Glutamatergic neuron (in vitro differentiated cells): ENCODE measurements at places on chromosomes 12 and 14.

- no peak for DNase-seq
Observed at GRCh38 chr12:4386801-4387200, 7.3 kb upstream of the FGF23 start.

- no peak for DNase-seq
Observed at GRCh38 chr12:10048526-10048925, 18.0 kb downstream of the CLEC9A start.

GRCh38 chr14:77804592-77804991 lies 4.7 kb downstream of the ADCK1 start:
- DNase-seq: peak; percentile 24

DNA sequence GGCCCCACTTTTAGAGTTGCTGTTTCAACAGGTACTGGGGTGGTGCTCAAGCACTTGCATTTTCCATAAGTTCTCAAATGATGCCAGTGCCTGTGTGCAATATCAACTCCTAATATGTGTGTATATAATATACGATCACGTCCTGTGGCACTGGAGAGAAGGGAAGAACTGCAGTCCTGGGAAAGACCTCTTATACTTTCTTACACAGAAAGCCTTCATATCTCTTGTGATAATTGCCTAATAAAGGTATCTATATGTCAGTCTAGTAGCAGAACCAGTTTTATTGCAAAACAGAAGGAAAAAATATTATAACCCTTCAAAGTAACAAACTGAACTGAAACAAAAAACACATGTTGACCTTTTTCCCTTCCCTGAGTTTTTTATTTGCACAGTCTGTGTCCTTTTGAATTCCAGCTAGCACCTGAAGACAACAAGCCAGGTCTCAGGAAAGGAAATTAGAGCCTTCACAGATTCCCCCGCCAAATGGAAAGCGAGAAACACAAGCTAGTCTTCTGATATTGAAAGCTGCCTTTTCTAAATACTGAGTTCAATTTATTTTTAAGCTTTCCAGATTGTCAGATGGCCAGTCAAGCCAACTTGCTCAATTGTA lies 44.4 kb downstream of the IGF1 start:
- DNase-seq: no peak

DNA sequence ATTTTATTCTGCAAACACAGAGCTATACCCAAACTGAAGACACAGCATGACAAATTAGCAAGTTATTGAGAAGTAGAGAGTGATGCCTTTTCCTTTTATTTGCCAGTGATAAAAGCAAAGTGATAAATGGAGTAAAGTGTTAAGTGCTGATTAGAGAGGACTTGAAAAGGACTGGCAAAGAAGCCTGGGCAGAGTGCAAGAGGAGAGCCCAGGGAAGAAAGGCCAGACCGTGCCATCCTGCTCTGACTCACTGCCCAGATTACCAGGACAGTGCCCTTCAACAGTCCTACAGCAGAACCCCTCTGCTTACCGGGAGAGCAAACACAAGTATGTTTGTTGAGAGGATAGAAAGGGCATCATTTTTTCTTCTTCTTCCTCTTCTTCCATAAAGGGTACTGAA lies 106.5 kb downstream of the ETV6 start:
- no peak for DNase-seq

DNA sequence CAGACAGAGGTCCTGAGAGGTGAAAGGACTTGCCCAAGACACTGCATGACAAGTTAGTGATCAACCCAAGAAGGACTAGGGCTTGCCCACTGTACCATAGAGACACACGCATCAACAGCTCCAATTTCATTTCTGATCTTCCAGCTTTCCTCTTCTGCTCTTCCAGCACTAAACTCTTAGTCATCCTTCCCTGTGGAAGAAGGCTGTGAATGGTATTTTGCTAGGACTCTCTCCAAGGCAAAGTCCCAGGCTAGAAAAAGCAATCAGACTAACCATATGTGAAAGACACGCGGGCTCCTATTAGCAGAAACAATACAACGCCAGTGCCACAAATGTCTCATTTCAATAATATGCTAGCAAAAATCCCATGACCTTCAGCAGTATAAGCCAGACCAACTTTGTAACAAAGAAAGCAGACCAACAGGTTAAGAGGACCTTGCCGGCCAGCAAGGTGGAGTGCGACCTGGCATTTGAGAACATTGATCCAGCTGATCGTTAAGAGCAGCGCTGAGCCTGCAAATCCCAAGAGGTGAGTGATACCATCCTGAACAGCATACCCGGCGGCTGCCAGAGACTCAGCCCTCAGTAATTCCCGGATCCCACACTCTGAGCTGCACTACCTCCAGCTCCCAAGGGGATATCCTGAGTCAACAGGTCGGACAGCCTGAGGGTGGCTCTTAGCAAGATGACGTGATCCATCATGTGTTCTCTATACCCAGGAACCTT lies 132.5 kb downstream of the FOXN3 start:
- DNase-seq: peak; percentile 31

DNA sequence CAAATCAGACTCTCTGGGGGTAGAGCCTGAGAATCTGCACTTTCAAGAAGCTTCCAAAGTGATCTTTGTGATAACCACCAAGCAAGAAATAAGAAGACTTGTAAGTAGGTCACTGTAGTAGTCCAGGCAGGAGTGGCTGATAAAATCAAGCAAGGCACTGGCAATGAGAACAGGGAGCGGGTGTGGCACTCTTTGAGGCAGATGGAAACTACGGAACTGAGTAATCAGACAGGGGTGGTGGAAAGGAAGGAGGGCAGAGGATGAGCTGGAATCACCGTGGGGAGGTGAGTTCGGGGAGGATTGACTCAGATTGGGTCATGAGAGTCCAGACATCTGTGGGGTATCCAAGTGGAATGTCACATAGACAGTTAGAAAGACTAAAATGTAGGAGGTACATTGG lies 44.4 kb upstream of the PLXNC1 start:
- DNase-seq: no peak

GRCh38 chr12:38508246-38508645 lies 191.7 kb downstream of the ALG10B start:
- peak; percentile 3 for DNase-seq

DNA sequence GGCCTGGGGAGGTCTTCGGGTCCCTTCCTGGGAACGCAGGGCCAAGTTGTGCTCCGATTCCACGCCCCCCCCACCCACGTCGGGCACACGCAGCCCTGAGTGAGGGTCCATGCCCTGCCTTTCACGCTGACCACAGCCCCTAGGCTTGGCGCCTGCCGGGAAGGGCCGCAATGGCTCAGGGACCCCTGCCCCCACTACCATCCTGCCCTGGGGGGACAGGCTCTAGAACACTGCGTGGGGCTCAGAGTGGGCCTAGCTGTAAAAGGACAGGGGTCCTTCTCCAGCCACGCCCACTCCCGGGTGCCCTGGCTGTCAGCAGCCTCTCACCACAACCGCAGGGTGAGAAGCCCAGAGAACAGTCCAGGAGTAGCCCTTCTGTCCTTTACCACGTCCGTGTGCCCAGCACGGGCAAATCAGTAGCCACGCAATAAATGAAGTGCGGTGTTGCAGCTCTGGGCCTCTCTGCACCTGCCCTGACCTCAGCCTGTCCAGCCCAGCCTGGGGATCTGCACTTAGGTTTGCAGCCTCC lies 9.4 kb upstream of the GPR68 start:
- DNase-seq: peak; percentile 33

DNA sequence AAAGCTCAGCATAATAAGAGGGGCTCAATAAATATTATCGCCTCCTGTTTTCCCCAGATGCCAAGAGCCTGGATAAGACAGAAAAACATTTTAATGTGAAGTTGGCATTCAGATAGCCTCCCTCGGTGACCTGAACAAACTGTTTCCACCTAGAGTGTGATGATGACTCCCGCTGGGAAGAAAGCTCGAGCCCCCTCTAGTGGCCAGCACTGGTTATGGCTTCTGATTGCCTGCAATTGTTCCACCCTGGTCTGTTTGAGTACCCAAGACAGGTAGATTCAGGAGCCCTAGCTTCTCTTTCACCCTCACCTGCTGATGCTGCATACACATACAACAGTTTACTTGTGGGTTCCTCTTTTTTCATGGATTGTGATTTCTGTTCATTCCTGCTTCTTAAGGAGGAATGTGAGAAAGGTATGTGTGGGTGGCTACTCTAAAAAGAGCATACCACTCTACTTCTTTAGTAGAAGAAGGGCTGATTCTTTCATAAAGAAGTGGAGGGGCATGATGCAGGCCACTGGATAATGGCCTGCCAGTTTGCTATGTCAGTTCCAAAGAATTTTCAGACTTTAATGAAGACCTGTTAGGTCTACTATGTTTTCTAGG lies 6.4 kb downstream of the ERG28 start:
- DNase-seq: peak; percentile 87
